RKO (cell line): ENCODE measurements at places on chromosomes 12 and 14.

- no peak for DNase-seq
These were observed 255.6 kb downstream of the ERC1 start for GRCh38 chr12:1246637-1247036.

- DNase-seq = no peak
These were observed 367.6 kb downstream of the C12orf75 start for GRCh38 chr12:105698075-105698474.

DNA sequence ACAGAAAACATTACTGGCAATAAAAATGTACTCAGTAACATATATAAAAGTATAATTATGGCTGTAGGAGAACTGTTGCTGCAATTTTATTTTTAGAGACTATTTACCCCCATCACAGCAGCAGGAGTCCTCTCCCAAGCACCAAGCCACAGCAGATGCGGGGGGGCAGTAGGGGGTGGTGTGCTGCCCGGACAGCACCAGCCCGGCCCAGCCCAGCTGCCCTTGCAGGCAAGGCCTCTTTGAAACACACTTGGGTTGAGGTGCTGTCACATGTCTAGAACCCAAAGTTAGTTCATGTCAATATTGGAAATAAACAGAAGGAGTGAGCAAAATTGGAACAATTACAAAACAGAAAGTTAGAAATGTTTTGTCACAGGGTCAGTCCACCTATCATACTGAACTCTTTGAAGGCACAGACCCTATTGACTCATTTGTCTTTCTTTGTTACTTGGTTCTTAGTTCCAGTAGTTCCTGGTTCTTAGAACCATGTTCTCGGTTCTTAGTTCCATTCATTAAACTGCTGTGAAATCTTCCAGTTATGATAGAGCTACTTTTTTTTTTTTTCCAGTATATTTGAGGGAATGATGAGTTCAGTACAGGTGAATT, 22.7 kb downstream of the CCNK start:
- DNase-seq = no peak

DNA sequence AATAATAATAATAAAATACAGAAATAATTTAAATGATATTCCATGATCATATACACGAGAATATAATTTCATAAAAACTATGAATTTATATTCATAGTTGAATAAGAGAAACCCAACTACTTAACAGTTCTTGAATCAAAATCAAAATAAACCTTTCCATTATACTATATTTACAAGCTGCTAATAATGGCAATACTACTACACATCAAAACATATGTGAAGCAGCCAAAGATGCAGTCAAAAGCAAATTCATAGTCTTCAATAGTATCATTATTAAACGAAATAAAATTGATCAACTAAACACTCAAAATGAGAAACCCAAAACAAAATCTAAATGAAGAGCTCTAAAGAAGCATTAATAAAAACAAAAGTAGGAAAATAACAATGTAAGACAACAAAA, 197.1 kb downstream of the TMEM132D start:
- DNase-seq = no peak

DNA sequence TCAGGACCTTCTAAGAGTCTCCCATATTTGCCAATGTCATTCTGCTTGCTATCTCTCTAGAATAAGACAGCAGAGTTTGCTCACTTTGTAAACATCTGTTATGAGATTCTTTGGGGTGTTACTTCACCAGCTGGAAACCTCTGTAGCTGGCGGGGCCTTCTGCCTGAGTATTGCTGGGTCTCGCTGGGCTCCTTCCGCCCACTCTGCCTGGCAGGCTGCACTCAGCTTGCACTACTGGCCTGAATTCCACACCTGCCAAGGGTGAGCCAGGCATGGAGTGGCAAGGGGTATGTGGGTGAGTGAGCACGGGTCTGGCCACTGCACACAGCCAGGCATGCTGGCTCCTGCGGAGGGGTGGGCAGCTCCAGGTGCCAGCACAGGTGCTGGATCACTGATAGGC, 267.3 kb upstream of the PDE3A start:
- no peak for DNase-seq

- DNase-seq = no peak
These were observed 8.9 kb downstream of the COX14 start for GRCh38 chr12:50120953-50121352.

DNA sequence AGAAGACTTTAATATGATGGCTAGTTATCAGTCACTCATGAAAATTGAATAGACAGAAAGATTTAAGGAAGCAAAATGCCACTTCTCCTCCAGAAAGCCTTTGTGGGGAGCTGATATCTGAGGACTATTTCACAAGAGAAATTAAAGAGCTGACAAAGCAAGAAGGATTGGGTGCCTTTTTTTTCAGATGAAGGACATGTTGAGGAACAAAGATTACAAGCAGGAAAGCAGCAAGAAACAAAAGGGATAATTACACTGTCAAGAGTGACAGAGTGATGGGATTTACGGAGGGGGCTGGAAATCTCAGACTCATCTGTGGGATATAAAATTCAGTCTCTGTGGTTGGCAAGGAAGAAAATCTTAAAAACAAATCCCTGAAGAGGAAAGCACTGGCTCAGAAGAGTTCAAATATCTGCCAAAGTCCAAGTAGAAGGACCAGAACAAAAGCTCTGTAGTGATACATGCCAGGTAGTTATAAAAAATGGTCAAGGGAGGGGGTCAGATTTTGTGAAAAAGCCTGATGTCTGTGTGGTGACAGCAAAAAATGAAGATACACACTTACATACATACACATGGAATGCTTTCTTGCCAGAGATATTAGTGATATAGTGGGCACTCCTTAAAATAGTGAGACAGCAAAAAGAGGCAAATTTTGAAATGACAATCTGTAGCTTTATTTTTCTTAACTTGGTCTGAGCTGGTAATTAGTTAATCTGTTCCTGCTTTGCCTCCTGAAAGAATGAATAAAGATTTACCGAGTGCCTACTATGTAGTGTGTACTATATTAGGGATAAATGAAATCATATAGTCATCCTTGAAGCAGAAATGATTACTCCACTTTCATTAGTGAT, 62.9 kb downstream of the EPS8 start:
- no peak for DNase-seq

DNA sequence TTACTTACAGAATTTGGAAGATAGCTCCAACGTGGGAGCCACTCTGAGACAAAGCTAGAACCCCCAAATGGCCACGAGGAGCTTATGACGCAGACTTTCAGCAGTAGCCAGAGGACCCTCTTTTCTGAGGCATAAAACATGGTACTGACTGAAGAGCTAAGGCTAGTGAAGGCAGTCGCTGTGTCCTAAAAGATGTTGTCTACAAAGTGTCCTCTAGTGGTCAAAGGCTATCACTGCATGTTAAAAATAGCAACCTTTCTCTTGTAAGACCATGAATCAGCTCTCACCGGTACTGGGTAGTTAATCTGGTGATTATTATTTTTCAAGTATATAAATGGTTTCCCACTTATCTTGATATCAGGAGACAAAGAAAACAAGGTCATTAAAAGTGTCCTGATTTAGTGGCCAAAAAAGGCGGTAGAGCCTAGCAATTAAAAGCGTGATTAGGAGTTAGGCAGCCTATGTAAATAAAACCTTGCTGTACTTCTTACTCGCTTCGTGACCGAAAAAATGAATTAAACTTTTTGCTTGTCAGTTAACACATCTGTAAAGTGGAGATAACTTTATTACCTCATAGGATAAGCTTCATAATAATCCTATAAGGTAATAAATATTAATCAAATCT, 47.0 kb upstream of the LGR5 start:
- DNase-seq = peak; percentile 84

DNA sequence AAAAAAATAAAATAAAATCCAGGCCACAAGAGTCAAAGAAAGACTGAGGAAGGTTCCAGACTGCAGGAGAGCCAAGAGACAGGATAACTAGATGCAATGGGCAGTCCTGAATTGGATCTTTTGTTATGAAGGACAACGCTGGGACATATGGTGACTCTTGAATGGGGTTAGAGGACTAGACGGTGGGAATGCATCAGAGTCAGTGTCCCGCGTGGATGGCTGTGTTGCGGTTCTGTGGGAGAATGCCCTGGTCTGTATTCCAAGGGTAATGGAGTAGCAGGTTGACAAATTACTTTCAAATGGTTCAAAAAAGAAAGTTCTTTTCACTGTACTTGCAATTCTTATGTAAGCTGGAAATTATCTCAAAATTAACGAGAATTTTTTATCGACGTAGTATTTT, 20.1 kb downstream of the SSH1 start:
- DNase-seq = no peak

- no peak for DNase-seq
These were observed 1.1 kb upstream of the PAPLN start for GRCh38 chr14:73236157-73236556.

DNA sequence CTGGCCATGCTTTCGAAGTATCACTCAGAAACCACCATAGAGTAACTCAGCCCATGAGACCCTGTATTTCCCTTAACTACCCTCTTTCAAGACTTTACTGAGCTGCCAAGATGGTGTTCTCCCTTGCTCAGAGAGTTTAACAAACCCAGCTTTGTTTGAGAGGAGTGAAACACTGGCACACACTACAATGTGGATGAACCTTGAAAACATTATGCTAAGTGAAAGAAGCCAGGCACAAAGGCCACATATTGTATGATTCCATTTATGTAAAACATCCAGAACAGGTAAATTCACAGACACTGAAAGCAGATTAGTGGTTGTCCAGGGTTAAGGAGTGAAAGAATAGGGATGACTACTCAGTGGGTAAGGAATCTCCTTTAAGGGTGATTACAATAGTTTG, 18.9 kb downstream of the SERPINA3 start:
- DNase-seq = no peak
